ENCODE measurements at places on chromosomes 7 and 10. TPM values are rescaled to one million over a fixed set of nuclear protein-coding genes. Genes with fewer than 3 reads are reported as not detected.

- H3K27me3 ChIP-seq, result no peaks in the 10 kb centered on the region
- no peak overlapping the region for H3K4me3 ChIP-seq
- DNase-seq, result no peak
- peaks cover 6% of the 10 kb centered on the region for H3K4me1 ChIP-seq
- H3K27ac ChIP-seq, result no peak overlapping the region
Measured at GRCh38 chr10:78700413-78700812, 368.4 kb upstream of the ZMIZ1 start.

- H3K36me3 ChIP-seq, result no peaks in the 10 kb centered on the region
- peaks cover 31% of the 10 kb centered on the region for H3K4me1 ChIP-seq
- H3K27ac ChIP-seq, result no peak overlapping the region
- no peak for DNase-seq
- no peak overlapping the region for H3K4me3 ChIP-seq
Measured at GRCh38 chr7:24705461-24705954, 51.8 kb downstream of the GSDME start.

GRCh38 chr7:23196306-23196705 lies 14.5 kb downstream of the NUP42 start:
- H3K4me1 ChIP-seq, result no peaks in the 10 kb centered on the region
- H3K36me3 ChIP-seq, result peaks cover 21% of the 10 kb centered on the region
- DNase-seq, result no peak
- no peak overlapping the region for H3K4me3 ChIP-seq
- H3K27ac ChIP-seq, result no peak overlapping the region

DNA sequence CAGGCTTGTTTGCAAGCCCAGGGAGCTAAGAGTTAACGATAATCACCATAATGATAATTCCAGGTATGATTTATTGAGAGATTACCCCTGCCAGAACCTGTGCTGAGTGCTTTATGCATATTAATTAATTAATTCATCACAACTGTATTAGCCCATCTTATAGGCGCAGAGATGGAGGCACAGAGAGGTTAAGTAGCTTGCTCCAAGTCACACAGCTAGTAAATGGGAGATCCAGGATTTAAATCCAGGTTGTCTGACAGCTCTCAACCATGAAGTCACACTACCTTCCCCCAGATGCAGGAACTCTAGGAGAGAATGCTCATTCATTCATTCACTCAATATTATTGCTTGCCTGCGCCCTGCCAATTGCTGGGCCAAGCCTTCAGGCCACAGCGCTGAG lies 84.5 kb downstream of the FAM241B start:
- no peak overlapping the region for H3K27ac ChIP-seq
- no peak overlapping the region for H3K4me3 ChIP-seq
- no peak for DNase-seq
- peaks cover 6% of the 10 kb centered on the region for H3K27me3 ChIP-seq
- H3K4me1 ChIP-seq, result peaks cover 18% of the 10 kb centered on the region
- H3K36me3 ChIP-seq, result no peaks in the 10 kb centered on the region

DNA sequence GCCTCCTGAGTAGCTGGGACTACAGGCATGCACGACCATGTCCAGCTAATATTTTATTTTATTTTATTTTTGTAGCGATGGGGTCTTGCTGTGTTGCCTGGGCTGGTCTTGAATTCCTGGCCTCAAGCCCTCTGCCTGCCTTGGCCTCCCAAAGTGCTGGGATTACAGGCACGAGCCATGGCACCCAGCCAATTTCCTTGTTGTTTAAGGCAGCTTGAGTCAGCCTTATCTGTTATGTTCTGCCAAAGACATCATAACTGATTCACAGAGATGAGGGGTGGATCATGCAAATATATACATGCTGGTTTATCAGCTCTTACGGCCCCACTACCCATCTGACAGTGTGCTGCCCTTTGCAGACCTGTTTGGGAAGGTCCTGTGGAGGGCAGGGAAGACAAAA lies 826.7 kb downstream of the TYW1 start:
- no peak overlapping the region for H3K4me3 ChIP-seq
- no peaks in the 10 kb centered on the region for H3K36me3 ChIP-seq
- no peak for DNase-seq
- no peak overlapping the region for H3K27ac ChIP-seq

The CTNNA3 gene
- total RNA-seq, result 0.75 TPM

DNA sequence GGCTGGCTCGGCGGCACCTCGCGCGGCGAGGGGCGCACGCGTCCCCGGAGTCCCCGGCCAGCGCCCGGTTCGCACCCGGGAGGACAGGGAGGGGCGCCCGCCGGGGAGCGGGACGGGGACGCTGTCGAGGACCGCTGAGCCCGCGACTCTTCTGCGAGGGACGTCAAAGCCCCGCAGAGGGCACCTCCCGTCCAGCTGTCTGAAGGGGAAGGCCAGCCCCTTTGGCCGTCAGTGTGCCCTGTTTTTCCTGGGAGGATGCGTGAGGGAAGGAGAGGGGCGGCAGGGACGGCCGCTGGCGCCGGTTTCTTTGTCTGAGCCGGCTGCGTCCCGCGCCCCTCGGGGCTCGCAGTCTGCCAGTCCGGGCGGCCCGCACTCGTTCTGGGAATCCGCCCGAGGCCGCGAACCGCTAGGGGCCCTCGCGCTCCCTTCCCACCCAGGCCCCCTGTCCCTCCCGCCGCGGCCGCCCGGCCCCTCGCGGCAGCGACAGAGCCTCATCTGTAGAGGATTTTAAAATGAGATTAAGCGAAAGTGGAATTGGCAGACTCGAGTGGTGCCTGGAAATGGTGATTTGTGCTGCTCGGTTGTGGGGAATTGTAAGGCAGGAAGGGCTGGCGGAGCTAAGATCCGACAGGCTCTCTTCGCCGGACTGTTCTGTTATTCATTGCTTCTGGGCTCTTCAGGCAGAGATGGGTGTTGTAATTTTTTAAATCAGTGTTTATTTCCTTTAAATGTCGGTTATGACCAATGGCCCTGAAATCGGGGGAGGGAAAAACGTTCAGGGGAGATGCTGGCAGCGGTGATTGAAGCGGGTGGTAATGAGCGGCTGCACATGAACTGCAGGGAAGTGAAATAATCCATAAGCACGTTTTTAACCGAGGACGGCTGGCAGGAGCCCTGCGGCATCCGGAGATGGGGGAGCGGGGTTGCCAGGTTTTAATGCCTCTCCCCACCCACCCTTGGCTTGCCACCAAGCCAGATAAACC lies 618 bp upstream of the RELN start:
- no peaks in the 10 kb centered on the region for H3K36me3 ChIP-seq
- DNase-seq, result peak; percentile 23
- no peak overlapping the region for H3K27ac ChIP-seq
- H3K4me3 ChIP-seq, result peak overlapping the region; percentile 69

The SFXN3 gene
- 68.3 TPM for total RNA-seq

GRCh38 chr7:131032786-131033185 lies 294.9 kb upstream of the MKLN1 start:
- no peak overlapping the region for H3K27ac ChIP-seq
- DNase-seq, result no peak
- no peaks in the 10 kb centered on the region for H3K4me1 ChIP-seq
- H3K27me3 ChIP-seq, result no peaks in the 10 kb centered on the region
- no peak overlapping the region for H3K4me3 ChIP-seq
- no peaks in the 10 kb centered on the region for H3K36me3 ChIP-seq

DNA sequence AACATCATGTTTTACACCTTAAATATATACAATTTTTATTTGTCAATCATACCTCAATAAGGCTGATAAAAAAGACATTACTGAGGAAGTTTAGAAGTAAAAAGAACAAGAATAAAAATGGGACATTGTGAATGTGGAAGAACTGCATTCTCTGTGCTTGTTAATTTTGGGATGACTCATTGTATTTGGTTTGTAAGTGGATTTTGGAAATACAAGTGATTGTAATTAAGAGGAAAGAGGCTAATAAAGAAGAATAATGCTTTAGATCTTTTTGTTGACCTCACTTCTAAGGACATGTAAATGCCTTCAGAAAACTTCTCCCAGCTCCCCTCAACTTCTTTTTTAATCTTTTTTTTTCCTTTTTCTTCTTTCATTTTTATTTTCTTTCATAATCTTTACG lies 76.0 kb downstream of the HGF start:
- DNase-seq, result no peak
- no peaks in the 10 kb centered on the region for H3K27me3 ChIP-seq
- no peak overlapping the region for H3K4me3 ChIP-seq
- H3K4me1 ChIP-seq, result peaks cover 14% of the 10 kb centered on the region
- H3K27ac ChIP-seq, result no peak overlapping the region
- H3K36me3 ChIP-seq, result no peaks in the 10 kb centered on the region

The IMPDH1 gene
- total RNA-seq, result 43.9 TPM

The STAG3 gene
- 0.36 TPM for total RNA-seq

The RASSF4 gene
- total RNA-seq, result 83.0 TPM

- DNase-seq, result no peak
- H3K4me3 ChIP-seq, result no peak overlapping the region
- no peaks in the 10 kb centered on the region for H3K36me3 ChIP-seq
- H3K27me3 ChIP-seq, result no peaks in the 10 kb centered on the region
- H3K4me1 ChIP-seq, result no peaks in the 10 kb centered on the region
- no peak overlapping the region for H3K27ac ChIP-seq
Measured at GRCh38 chr7:2048531-2048930, 184.2 kb downstream of the MAD1L1 start.

DNA sequence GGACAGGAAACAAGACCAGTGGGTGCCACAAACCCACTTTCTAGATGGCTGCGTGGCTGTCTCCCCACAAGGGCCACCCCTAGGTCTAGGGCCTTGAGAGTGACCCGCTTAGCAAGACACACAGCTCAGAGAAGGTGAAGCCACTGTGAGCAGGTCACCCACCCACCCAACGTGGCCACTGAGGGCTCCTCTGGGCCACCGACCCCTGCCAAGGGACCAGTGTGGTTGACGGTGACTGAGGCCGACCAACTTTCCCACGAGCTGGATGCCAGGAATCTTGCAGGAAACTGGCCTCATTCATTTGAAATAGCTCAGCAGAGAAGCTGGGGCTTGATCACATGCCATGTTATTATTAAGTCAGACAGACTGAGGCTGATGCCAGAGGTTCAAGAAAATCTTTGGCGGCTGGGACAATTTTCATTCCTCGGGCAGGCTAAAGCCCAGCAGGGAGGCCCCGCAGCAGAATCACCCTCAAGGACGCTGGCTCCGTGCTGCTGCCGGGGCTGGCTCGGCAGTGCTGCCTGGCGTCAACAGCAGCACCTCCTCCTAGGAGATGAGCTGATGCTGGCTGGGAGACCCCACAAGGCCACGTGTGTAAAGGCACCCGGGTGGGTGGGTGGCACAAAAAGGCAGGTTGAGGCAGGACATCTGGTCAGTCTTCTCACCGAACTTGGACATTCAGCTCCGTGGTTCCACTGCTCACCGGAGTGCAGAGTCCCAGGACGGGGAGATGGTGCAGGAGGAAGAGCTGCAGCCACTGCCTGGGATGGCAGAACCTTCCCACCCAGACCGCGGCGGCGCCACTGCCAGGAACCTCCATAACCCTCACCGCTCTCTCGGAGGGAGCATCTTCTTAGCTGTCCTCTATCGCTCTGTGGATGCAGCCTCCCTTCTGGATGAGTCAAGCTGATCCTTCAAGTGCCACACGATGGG lies 57.8 kb downstream of the ZRANB1 start:
- DNase-seq, result peak; percentile 90
- H3K4me1 ChIP-seq, result peaks cover 21% of the 10 kb centered on the region
- H3K4me3 ChIP-seq, result no peak overlapping the region
- no peaks in the 10 kb centered on the region for H3K27me3 ChIP-seq
- H3K27ac ChIP-seq, result peak overlapping the region; percentile 74
- peaks cover 4% of the 10 kb centered on the region for H3K36me3 ChIP-seq

DNA sequence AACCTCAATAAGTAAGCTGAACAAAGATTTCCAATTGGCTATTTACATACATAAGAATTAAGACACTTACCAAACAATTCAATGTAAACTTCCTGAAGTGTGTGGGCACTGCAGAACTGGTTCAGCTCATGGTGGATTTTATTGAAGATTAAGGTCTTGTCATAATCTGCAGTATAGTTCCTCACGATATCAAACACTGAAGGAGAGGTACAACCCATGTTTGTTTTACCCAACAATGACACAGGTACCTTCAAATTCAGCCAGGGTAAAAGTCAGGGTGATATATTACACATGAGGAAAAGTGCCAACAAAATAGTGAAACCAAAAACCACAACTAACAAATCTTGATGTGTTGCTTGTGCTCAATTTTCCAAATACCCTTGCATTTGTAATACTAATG lies 10.0 kb downstream of the ERLIN1 start:
- no peak for DNase-seq
- H3K27ac ChIP-seq, result no peak overlapping the region
- no peaks in the 10 kb centered on the region for H3K4me1 ChIP-seq
- peaks cover 33% of the 10 kb centered on the region for H3K36me3 ChIP-seq
- H3K4me3 ChIP-seq, result no peak overlapping the region

The MACC1 gene
- 2.0 TPM for total RNA-seq

The CFTR gene
- 0.38 TPM for total RNA-seq

DNA sequence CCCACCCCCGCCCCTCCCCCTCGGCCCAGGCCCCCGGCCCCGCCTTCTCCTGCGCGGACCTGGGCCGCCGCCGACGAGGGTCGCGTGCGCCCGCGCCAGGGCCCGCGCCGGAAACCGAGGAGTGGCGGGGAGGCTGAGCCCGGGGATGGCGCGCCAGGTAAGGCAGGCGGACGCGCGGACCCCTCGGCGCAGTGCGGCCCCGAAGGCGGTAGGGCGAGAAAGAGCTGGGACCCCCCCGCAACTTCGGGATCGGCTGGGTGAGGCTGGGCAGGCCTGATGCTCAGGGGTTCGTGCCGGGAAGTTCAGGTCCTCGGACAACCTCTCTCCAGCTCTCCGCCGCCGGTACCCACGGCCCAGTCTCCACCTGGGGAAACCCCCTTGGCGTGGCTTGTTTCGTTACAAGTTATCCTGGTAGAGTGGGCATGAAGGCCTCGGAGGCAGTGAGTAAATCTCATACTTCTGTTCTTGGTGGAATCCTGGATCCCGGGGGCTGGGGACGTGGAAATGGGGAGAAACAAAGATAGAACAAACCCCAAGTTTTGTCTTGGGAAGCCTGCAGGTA lies 58.4 kb downstream of the ZNF467 start:
- no peak for DNase-seq
- H3K4me1 ChIP-seq, result peaks cover 22% of the 10 kb centered on the region

The PNLIP gene
- total RNA-seq, result not detected

DNA sequence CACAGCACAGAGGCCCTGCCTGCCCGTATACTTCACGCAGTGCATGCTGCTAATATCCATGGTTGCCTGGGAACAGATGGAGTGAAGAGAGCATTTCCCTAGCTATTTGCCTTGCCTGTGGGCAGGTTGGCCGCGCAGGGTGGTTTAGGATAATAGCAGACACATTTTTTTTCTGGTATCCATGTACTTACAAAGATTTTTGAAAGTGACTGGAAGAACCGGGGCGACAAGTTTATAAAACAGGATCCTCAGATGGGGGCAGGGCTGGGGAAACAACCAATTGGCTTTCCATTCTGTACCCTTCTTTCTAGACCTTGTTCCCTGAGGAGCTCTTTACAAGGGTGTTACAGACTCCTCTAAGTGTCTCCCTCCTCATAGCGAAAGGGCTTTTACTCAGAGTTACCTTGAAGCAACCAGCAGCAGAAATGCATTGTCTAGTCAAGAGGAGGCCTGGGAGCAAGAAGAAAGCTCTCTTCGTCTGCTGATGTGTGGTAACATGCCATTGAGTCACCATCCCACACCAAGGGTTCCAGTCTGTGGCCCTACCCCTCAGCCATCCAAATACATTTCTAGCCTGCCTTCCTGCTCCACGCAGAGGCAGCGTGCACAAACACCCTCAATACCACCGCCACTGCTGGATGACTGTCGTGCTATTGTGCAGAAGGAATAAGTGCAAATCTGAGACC lies 31.5 kb downstream of the MTURN start:
- H3K36me3 ChIP-seq, result no peaks in the 10 kb centered on the region
- H3K4me3 ChIP-seq, result no peak overlapping the region
- no peak for DNase-seq
- H3K27me3 ChIP-seq, result peaks cover 5% of the 10 kb centered on the region

Measured in astrocyte (in vitro differentiated cells and primary cell).